ENCODE measurements at places on chromosomes 12 and 14.
A peak's percentile ranks its signal among the peaks of the same experiment; 100 is the strongest.

- no peak for ATAC-seq
Observed at GRCh38 chr14:28651148-28651547, 115.4 kb upstream of the FOXG1 start.

- no peak for ATAC-seq
Observed at GRCh38 chr14:55347748-55348147, 63.9 kb downstream of the ATG14 start.

- peak; percentile 78 for ATAC-seq
Observed at GRCh38 chr14:61320806-61321384, 484 bp upstream of the PRKCH start.

DNA sequence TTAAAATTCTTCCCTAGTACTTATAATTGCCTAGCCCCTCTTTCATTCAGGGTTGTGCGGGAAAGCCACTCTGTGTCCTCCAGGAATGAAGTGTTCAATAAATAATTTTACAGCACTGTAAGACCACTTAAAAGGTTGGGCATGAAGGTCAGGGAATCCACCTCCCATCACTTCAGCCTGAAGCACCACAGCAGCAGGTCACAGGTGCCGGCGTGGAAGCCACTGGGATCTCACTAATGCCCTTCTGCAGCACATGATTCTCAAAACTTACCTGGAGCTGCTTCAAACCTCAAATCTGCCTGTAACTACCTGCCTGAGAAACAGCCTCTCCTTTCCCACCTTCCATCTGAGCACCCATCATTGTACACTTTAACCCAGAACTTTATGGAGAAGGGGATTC lies 159.5 kb downstream of the ANO4 start:
- ATAC-seq, result no peak

- no peak for ATAC-seq
Observed at GRCh38 chr12:90712671-90713070, 242.3 kb downstream of the CCER1 start.

- ATAC-seq, result no peak
Observed at GRCh38 chr12:20410734-20411133, 42.4 kb downstream of the PDE3A start.
